ENCODE measurements at places on chromosomes 7 and 10.

GRCh38 chr7:92025260-92025659 lies 84.6 kb downstream of the AKAP9 start:
- DNase-seq, result no peak

DNA sequence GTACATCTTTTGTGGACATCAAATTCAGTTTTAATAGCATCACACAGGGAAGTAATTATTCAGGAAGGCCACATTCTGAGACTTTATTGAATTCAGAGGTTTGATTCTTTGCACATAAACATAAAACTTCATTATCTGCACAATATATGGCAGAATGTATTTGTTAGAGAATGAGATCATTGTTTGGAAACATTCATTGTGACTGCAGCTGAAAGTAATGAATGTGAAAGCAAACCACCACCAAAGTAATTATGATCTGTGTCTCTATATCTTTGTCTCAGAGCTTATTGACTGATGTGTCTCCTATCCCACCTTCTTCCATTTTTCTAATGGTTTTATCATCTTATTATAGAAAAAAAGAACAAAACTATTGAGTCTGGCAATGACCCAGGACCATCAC lies 340.9 kb upstream of the PCDH15 start:
- DNase-seq, result no peak

GRCh38 chr7:107937531-107937930 lies 46.5 kb downstream of the DLD start:
- no peak for DNase-seq

- DNase-seq, result no peak
Observed at GRCh38 chr10:80454513-80455460, 677 bp downstream of the TSPAN14 start.

DNA sequence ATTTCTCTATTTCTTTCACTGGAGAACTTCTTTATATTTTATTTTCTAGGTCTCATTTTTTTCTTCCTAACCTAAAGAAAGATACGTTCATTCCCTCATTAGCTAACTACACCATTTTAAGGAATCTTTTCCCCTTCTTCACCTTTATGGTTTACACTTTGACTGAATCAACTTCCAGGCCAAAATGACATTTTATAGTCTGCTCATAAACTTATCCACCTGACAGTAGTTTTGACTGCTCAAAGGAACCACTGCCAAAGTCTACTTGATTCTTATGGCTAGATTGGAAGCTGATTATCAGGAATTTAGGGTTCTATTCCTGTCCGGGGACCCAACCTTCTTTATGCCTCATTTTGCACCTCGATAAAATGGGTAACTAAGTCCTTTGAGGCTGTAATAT lies 73.0 kb upstream of the FOXP2 start:
- DNase-seq, result no peak

- no peak for DNase-seq
Observed at GRCh38 chr10:35821339-35821911, 179.3 kb upstream of the FZD8 start.

DNA sequence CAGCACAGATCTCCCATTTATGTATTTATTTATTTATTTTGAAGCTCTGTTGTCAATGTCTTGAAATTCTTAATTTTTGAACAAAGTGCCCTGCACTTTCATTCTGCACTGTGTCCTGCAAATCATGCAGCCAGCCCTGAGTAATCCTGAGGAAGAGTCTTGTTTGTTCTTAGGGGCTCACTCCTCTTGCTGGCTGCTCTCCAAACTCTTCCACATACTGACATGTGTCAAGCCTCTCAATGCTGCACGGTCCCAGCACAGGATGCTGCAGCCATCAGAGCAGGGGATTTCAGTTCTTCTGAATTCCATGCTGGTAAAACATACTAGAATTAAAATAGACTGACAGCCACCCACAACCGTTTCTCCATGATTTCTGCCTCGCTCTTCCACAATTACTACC lies 207.2 kb downstream of the PARD3 start:
- DNase-seq, result no peak

- no peak for DNase-seq
Observed at GRCh38 chr10:128421371-128422160, 295.3 kb upstream of the MKI67 start.

DNA sequence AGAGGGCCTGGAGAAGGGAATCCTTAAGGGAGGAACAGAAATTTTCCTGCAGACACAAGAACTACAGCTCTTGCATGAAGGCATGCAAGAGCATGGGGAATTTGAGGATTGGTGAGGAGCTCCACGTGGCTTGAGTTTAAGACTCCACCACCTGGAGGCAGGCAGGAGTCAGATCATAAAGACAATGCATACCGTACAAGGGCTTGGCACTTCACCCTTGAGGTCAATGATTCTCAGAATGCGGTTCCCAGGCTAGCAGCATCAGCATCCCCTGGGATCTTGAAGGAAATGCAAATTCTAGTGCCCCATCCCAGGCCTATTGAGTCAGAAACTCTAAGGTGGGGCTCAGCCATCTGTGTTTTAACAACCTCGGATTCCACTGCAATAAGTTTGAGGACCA lies 143.8 kb downstream of the C7orf25 start:
- no peak for DNase-seq

GRCh38 chr10:969473-970150 lies 18.6 kb upstream of the GTPBP4 start:
- no peak for DNase-seq

- DNase-seq, result no peak
Observed at GRCh38 chr7:43921423-43921822, 4.8 kb upstream of the UBE2D4 start.

- DNase-seq, result no peak
Observed at GRCh38 chr7:17844514-17845196, 95.6 kb downstream of the SNX13 start.

- no peak for DNase-seq
Observed at GRCh38 chr10:65275296-65275695, 1650.5 kb upstream of the LRRTM3 start.

DNA sequence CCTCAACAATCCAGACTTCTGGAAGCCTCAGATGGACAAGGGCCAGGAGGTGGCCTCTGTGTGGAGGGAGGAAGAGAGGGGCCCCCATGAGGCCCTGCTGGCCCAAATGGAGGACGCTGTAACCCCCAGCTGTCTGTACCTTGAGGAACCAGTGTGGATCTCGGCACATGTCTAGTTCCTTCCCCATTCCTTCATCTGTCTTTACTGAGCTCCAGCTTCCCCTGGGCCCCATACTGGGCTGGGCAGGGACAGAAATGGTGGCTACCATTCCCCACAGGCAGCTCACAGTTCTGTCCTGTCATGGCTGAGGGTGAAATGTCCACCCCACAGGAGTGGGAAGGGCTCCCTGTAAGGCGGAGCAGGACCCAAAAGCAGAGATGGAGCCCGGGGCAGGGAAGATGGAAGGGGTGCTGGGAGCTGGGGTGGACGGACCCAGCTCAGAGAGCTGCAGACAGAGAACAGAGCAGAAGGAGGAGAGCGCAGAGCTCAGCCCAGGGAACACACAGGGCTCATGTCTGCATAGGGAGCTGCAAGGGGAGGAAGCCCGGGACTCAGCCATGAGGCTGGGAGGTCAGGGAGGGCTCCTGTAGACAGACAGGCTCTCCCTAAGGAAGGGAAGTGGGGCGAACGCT lies 22.8 kb downstream of the ANTXRL start:
- no peak for DNase-seq

GRCh38 chr7:148620749-148621359 lies 30.3 kb downstream of the C7orf33 start:
- DNase-seq, result no peak

- no peak for DNase-seq
Observed at GRCh38 chr10:110350812-110351211, 46.1 kb upstream of the SMNDC1 start.

- DNase-seq, result no peak
Observed at GRCh38 chr10:59887006-59887405, 19.4 kb downstream of the CCDC6 start.

- no peak for DNase-seq
Observed at GRCh38 chr10:5018134-5018533, 14.5 kb upstream of the AKR1C2 start.
